ENCODE measurements at places on chromosomes 6 and 20. TPM values are rescaled to one million over a fixed set of nuclear protein-coding genes. Genes with fewer than 3 reads are reported as not detected.

Gene BCAS1
- polyA plus RNA-seq = 4.2 TPM

- no peak for DNase-seq
Measured at GRCh38 chr6:98633886-98634285, 200.5 kb upstream of the POU3F2 start.

GRCh38 chr6:145960918-145961589 is 3.1 kb downstream of the SHPRH start:
- DNase-seq = no peak

Gene DACT2
- 19.3 TPM for polyA plus RNA-seq

DNA sequence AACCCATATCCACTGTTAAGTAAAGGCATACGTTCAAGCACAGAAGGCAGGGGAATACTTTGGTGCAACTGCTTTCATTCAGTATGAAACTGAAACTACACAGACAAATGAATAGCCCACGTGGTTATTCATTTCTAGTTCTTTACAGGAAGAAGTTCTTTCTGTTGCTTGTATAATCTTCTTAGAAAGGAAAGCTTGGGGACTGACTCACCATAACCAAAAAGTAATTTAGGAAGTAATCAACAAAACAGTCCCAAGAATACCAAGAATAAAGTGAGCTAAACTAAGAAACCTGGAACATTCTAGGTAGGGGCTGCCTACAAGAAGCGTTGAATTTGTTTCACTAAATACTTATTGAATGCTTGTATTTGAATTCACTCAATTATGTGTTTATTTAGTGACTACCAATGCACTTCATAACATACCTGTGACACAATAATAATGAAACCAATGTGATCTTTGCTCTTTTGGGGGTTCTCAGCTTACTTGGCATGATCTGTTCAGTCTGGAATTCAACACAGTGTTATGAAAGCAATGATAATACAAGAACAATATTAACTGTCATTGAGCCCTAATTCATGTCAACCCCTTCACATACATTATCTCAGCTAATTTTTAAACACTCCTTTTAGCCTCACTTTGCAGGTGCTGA is 25.1 kb upstream of the KIAA0408 start:
- DNase-seq = no peak

GRCh38 chr20:10910535-10911178 is 236.9 kb upstream of the JAG1 start:
- DNase-seq = no peak

DNA sequence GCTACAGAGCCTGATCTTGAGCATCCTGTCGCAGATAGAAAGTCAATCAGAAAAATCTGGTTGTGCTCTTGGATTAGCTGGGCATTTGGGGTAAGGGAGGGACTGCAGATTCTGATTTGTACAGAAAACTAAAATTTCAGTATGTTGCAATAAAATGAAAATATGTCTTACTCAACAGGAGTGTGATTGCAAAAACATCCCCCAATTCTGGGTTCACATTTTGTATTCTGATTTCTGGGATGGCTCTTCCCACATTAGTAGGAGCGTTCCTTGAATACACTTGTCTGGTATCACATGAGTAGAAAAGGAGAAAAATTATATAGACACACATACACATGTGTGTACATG is 40.5 kb downstream of the PANK2 start:
- DNase-seq = no peak

GRCh38 chr6:99119109-99120031 is 171.6 kb upstream of the FBXL4 start:
- peak; percentile 53 for DNase-seq

- no peak for DNase-seq
Measured at GRCh38 chr6:66189915-66190314, 482.9 kb upstream of the EYS start.

Gene ZBTB9
- polyA plus RNA-seq = 16.4 TPM

DNA sequence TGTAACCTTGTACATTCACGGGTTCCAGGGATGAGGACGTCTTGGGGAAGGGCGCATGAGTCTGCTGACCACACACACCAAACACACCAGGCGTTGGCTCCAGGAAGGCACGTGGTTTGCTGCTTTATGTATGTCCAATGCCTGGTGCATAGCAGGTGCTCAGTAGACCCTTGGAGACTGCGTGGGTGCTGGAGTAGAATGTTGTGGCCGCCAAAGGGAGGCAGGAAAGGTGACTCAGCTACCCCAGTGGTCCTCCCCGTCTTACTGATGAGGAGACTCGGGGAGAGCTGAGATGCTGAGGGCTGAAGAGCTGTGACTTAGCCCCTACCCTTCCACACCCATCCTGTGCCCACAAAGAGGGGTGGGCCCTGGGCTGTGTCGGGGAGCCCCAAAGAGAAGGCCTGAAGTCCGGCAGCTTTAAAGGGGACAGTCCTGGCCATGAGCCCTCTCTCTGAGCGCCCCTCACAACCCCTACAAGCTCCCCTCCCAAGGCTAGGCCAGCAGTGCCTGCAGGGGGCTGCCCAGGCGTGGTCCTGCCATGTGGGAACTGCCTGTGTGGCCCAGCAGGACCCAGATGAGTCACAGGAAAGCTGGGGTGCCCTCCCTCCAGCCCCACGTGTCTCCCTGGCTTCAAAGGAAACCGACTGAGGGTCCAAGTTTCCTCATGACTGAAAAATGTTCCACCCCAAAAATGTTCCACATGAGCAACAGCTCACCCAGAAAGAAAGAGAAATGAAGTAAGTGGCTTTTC is 28.0 kb upstream of the PTGIS start:
- DNase-seq = no peak

DNA sequence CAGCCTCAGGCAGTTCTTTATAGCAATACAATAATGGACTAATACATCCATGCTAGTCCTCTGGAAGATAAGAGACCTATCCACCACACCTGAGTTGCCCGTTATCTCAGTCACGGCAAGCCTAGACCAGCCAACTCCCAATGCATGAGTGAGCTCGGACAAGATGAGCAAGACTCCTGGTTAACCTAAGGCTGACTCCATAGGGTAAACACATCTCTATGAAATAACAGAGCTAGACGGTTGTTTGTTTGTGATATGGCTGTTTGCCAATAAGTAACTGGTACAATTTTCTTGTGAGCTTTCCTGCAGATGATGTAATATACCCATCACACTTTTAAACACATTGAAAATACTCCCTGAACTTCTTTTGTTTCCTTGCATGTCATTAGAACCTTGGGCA is 70.6 kb upstream of the PHACTR1 start:
- no peak for DNase-seq

DNA sequence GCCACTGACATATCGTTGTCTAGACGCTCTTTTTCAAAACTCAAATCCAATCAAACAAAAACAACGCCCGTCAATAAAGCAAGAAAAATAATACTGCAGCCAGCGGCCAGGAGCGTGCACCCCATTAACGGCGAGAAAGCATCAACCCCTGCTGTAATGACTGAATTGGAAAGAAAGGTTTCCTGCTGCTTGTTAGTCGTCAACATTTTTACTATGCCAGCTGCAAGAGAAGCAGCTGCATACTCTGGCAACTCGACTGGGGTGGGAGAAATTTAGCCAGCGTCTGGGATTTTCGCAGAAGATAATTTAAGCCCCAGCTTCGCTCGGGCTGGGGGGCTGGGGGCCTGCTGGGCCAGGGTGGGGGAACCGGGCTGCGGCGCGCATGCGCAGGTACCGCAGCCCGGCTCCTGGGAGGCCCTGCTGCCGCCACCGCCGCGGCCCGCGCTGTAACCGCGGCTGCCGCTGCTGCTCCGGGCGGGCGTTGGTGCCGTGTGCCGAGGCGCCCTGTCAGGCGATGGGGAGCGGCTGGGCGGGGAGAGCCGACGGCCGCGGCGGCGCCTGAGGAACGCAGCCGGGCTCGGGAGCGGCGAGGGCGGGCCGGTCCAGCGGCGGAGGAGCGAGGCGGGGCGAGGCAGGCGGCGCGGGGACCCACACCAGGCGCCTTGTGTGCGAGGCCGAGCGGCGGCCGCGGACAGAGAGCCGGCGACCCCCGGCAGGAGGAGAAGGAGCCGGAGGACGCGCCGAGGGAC is 732 bp upstream of the STXBP5 start:
- no peak for DNase-seq

DNA sequence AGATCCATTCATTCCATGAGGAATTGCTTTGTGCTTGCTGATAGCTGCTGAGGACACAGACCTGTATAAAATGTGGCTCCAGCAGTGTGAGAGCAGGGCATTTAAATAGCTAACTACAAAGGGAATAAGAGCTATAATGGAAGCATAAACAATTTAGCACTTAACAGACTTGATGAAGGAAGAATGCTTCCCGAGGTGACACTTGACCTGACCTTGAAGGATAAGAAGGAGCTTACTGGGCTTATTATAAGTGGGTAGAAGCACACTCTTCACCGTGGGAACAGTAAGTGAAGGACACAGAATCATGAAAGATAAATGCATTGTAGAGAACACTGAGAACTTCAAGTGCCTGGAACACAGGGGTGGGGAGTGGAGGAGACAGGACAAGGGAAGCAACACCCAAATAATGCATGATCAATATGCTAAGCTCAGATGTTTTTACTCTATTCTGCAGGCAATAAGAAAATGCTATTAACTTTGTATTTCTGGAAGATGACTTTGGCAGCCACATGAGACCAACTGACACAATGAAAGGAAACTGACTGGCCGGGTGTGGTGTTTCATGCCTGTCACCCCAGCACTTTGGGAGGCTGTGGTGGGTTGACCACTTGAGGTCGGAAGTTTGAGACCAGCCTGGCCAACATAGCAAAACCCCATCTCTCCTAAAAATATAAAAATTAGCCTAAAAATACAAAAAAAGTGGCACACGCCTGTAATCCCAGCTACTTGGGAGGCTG is 84.2 kb downstream of the EPB41L2 start:
- no peak for DNase-seq

DNA sequence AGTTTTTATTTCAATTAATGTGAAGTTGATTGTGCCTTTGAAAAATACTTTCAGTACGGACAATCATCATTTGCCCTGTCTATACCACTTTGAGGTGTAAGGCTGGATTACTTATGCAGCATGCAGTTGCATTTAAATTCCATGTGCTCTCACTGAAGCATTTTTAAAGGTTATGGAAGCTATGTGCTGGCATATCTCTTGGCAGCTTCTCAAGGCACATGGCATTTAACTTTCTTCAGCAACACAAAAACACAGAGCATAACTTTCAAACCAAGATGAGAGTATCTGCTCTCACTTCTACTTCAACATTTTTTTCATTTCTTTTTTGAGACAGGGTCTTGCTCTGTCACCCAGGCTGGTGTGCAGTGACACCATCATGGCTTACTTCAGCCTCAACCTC is 360.6 kb upstream of the RUNX2 start:
- no peak for DNase-seq

- DNase-seq = no peak
Measured at GRCh38 chr20:49477200-49477599, 5.3 kb downstream of the KCNB1 start.

GRCh38 chr6:40556881-40557280 is 30.3 kb downstream of the LRFN2 start:
- DNase-seq = no peak

Gene ERVFRD-1
- polyA plus RNA-seq = 0.13 TPM

Gene SAMHD1
- polyA plus RNA-seq = 26.3 TPM

- no peak for DNase-seq
Measured at GRCh38 chr6:162463576-162463975, 264.0 kb downstream of the PRKN start.

Gene GDAP1L1
- polyA plus RNA-seq = 0.53 TPM

- peak; percentile 71 for DNase-seq
Measured at GRCh38 chr6:57221191-57221935, 744 bp downstream of the RAB23 start.

DNA sequence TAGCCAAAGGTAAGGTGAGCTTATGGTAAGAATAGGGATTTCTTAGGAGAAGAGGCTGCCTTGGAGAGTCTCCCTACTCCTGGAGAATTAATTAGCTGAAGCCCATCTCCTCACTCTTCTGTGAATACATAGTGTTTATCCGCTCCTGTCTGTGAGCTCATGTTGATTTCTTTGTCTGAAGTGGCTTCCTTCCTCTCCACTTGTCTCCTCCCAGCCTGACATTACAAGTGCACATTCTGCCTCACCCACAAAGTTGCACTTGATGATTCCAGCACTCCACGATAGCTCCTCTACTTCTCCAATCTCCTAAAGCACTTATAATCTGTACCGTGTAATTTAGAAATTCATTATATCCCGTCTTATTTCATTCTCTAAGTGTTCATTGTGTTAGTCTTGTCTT is 287.2 kb downstream of the QKI start:
- DNase-seq = no peak

Gene PGC
- not detected for polyA plus RNA-seq

Gene CSTF1
- 45.4 TPM for polyA plus RNA-seq

GRCh38 chr6:165585060-165585459 is 78.0 kb downstream of the PDE10A start:
- DNase-seq = no peak

GRCh38 chr20:53899351-53900167 is 170.8 kb downstream of the BCAS1 start:
- DNase-seq = no peak

Gene PMEPA1
- polyA plus RNA-seq = 16.0 TPM

Gene OR12D2
- not detected for polyA plus RNA-seq
